ENCODE measurements at places on chromosomes 7 and 10.
A peak's percentile ranks its signal among the peaks of the same experiment; 100 is the strongest.

DNA sequence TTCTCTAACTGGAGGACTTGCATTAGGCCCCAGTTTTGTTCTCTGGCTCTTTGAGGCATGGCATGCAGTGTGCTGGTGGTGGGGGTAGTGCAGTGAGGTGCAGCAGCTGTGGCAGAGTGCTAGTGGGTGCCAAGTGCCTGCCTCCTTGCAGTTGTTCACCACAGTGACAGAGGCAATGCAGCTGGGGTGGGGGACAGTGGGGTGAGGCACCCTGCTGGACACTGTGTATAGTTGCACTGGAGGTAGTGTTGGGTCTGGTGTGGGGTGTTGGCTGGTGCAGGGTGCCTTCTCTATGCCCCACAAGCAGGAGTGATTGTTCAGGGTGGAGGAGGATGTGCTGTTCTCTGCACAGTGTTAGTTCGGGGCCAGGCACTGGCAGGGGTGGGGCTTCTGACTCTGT lies 21.7 kb upstream of the KEL start:
- no peak for DNase-seq

GRCh38 chr7:29142021-29142727 lies 4.2 kb downstream of the CPVL start:
- DNase-seq, result no peak

GRCh38 chr7:50552139-50552538 lies 13.1 kb downstream of the DDC start:
- DNase-seq, result no peak

GRCh38 chr7:80170445-80170844 lies 35.8 kb downstream of the GNAI1 start:
- DNase-seq, result no peak

- no peak for DNase-seq
Measured at GRCh38 chr7:92423710-92424131, 23.6 kb upstream of the GATAD1 start.

- no peak for DNase-seq
Measured at GRCh38 chr10:36462194-36462593, 663.2 kb upstream of the ANKRD30A start.

GRCh38 chr7:27899601-27900000 lies 159.6 kb downstream of the TAX1BP1 start:
- DNase-seq, result no peak

- peak; percentile 70 for DNase-seq
Measured at GRCh38 chr7:43735802-43736603, 6.7 kb upstream of the COA1 start.

GRCh38 chr7:4017081-4017480 lies 665.0 kb upstream of the FOXK1 start:
- DNase-seq, result no peak

- no peak for DNase-seq
Measured at GRCh38 chr10:5045095-5045494, 41.4 kb upstream of the AKR1C2 start.

DNA sequence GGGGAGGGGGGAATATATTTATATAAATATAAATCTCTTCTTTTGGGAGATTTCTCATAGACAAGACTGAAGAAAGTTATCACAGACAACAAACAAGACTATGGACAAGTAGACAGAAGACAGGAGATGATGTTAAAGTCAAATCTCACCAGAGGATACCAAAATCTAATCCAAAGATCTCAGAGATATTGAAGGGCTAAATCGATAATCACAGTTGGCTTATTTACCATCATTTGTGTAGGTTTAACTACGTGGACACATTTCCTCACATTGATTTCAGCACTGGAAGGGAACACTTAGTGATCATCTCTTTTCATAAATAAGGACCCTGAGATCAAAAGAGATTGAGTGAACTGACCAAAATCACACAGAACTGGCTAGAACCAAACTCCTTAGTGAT lies 2.7 kb upstream of the INPP5F start:
- no peak for DNase-seq

DNA sequence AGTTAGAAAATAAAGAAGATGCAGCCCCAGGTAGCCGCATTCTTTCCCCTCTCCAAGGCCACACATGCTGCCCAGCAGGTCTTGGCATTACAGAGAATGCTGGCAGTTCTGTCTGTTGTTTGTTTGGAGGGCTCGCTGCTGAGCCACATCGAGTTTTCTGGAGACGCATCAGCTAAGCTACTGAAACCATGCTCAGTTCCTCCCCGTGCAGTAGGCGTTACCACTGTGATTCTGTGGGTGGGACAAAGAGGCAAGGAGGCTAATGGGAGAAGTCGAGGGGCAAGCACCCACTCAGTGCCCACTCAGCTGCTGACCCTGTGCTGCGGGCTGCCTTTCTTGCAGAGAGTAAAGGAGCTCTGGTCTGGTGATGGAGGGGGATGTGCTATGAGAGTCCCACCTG lies 15.5 kb upstream of the GTPBP4 start:
- no peak for DNase-seq

DNA sequence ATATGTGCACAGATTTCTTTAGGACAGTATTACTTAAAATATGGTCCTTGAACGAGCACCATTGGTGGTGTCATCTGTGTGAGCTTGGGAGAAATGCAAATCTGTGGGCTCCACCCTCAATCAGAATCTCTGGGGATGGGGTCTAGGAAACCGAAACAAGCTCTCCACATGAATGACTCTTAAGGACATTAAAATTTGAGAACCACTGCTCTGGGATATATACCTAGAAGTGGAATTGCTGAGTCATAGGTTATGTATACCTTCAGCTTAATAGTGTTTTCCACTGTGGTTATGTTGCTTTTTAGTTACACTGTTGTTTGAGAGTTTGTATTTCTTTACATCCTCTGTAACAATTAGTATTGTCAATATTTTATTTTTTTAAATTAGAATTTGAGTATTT lies 24.0 kb downstream of the ZNRF2 start:
- no peak for DNase-seq

- DNase-seq, result no peak
Measured at GRCh38 chr10:4801405-4801804, 24.6 kb upstream of the AKR1E2 start.

All from CMK (cell line).